ENCODE measurements at places on chromosomes 11 and 22. TPM values are rescaled to one million over a fixed set of nuclear protein-coding genes. Genes with fewer than 3 reads are reported as not detected.

Gene MRGPRG
- not detected for total RNA-seq

Gene ELMOD1
- total RNA-seq, result 2.8 TPM

Gene POLR2L
- 138 TPM for total RNA-seq

Gene SCN4B
- 7.2 TPM for total RNA-seq

DNA sequence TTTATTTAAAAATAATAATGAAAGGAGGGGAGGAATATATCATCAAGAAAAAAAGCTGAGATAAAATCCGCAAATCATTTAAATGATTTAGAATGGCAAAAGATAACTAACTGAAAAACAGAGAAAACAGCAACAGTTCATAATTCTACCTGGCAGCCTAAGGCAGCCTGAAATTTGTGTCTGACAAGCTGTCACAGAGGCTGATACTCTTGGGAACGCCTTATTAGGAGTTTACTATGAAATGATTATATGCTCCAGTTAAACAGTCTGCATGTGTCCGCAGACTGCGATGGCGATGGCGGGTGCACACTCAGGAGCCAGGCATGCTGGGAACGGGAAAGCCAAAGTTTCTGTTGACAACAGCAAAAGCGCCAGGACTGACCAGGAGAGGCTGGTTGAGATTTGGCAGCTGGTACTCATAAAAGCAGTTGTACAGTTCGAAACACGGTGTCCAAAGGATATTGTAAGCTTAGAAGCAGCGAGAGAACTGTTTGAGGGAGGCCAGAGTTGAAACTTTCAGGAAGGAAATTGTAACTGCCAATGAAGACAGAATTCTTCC is 172.9 kb upstream of the MPPED2 start:
- no peaks in the 10 kb centered on the region for H3K27me3 ChIP-seq
- DNase-seq, result no peak
- no peak overlapping the region for H3K4me3 ChIP-seq
- H3K27ac ChIP-seq, result no peak overlapping the region
- H3K36me3 ChIP-seq, result no peaks in the 10 kb centered on the region

- no peak overlapping the region for H3K4me3 ChIP-seq
- H3K4me1 ChIP-seq, result peaks cover 7% of the 10 kb centered on the region
These were observed 36.0 kb downstream of the KCNQ1 start for GRCh38 chr11:2480874-2481220.

GRCh38 chr11:528166-528814 is 7.1 kb downstream of the HRAS start:
- H3K27ac ChIP-seq, result no peak overlapping the region
- peaks cover 22% of the 10 kb centered on the region for H3K36me3 ChIP-seq
- peak; percentile 56 for DNase-seq
- no peaks in the 10 kb centered on the region for H3K27me3 ChIP-seq
- H3K4me3 ChIP-seq, result no peak overlapping the region
- no peaks in the 10 kb centered on the region for H3K4me1 ChIP-seq

DNA sequence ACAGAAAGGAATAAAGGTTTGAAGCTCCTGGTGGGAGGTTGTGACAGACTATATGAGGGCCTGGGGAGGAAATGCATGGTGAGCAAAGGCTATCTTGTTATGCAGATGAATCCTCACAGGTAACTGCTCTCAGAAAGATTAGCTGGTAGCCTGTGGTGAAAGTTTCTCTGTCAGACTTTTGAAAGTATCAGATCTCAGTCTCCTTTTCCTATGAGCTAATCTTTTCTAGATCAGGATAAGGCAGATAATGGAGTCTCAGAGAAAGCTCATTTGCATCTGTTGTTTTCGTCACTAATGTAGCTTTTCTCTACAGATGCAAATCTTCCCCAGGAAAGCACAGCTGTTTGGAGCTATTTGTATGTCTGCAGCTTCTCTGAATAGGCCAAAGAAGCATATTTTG is 21.0 kb upstream of the OR6X1 start:
- no peak overlapping the region for H3K4me3 ChIP-seq
- no peaks in the 10 kb centered on the region for H3K4me1 ChIP-seq
- no peak for DNase-seq
- H3K27ac ChIP-seq, result no peak overlapping the region
- no peaks in the 10 kb centered on the region for H3K27me3 ChIP-seq

- no peak overlapping the region for H3K4me3 ChIP-seq
- no peaks in the 10 kb centered on the region for H3K36me3 ChIP-seq
- H3K27me3 ChIP-seq, result peaks cover 72% of the 10 kb centered on the region
- H3K4me1 ChIP-seq, result peaks cover 22% of the 10 kb centered on the region
- H3K27ac ChIP-seq, result no peak overlapping the region
- no peak for DNase-seq
These were observed 396 bp upstream of the ROBO3 start for GRCh38 chr11:124864892-124865180.

DNA sequence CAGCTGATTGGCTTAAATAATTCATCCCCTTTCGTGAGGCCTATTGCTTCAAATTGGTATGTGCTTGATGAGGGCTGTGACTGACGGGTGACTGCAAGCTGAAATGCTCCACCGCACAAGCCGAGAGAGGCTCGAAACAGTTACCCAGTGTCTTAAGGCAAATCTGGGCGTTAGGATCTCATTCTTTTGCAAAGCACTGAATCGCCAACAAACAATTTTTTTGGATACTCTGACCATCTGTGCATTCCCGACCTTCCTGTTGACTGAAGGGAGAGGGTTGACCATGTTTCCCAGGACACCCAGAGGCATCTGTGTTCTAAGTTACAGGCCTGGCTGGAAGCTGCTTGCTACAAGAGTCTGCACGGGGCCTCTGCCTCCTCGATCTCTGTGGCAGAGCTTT is 32.1 kb downstream of the CACNG2 start:
- no peaks in the 10 kb centered on the region for H3K4me1 ChIP-seq
- H3K4me3 ChIP-seq, result no peak overlapping the region
- H3K36me3 ChIP-seq, result no peaks in the 10 kb centered on the region
- no peak overlapping the region for H3K27ac ChIP-seq
- no peak for DNase-seq
- H3K27me3 ChIP-seq, result peaks cover 28% of the 10 kb centered on the region

DNA sequence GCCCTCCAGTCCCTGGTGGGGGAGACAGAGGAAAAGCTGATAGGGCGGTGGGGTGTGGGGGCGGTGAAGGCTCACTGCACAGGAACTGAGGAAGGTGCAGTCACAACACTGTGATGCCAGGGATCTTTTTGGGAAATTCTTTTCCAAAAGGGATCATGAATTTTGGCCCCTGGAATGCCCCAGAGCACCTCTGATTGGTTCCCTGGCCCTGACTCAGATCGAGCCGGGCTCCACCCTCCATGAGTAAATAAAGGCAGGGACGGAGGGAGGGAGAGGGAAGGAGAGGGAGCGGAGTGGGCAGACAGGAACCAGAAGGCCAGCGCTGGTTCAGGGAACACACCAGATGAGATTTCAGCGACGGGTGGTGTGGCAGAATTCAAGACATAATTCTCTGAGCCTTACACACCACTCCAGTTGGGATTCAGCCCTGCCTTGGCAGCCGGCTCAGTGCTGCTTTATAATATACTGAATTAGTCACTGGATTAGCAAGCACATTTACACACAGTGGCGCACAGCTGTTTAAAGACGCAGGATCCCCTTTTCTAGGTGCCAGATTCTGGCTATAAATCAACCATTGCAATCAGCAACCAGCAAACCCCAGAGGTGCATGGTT is 80.3 kb downstream of the ETS1 start:
- no peaks in the 10 kb centered on the region for H3K27me3 ChIP-seq
- H3K36me3 ChIP-seq, result peaks cover 6% of the 10 kb centered on the region
- DNase-seq, result peak; percentile 76

DNA sequence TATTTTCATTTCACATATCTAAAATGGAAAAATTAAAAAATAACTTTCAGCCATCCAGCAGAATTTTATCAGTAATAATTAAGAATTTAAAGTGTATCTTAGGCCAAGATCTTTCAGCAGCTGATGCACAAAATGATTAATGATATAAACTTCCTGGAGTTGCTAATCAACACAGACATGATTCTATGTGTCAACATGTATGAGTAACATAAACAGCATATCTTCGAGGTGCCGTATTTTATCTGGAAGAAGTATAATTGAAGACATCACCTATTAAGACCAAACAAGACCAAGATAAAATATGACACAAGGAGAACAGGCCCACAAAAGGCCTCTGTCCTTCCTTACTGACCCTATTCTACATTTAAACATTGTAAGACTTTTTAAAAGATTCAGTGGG is 45.2 kb downstream of the SLC5A12 start:
- H3K27ac ChIP-seq, result no peak overlapping the region
- H3K4me3 ChIP-seq, result no peak overlapping the region
- no peaks in the 10 kb centered on the region for H3K27me3 ChIP-seq
- no peak for DNase-seq
- H3K36me3 ChIP-seq, result no peaks in the 10 kb centered on the region

DNA sequence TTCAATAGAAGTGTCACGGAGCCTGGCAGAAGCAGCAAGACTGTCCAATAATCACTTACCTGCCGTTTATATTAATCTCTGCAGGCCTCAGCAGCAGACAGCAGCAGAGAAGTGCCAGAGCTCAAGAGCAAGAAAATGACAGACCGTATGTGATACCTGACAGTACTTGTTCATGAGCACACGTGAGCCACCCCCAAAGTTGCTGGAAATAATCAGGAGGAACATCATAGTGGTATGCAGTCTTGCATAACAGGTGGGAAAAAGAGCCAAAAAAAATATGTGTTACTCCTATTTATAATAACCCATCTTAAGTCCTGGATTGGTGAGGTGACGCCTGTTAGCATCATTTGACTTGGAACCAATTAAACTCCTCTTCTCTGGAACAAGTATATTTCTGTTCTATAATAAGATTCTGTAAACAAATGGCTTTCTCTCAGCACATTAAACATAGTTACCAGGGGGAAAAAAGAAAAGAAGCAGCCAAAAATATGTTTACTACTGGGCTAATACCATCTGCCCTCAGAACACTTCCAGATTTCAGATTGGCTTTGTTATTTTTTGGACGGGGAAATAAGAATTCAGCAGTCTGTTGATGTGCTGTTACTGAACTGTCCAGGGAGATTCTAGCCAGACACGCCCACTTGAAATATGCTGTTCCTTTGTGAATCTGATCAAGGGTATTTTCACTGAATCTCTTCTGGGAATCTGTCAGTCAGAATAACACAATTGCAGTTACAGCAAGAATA is 7.9 kb upstream of the SLN start:
- no peaks in the 10 kb centered on the region for H3K4me1 ChIP-seq
- no peak overlapping the region for H3K27ac ChIP-seq
- no peak overlapping the region for H3K4me3 ChIP-seq
- DNase-seq, result no peak

DNA sequence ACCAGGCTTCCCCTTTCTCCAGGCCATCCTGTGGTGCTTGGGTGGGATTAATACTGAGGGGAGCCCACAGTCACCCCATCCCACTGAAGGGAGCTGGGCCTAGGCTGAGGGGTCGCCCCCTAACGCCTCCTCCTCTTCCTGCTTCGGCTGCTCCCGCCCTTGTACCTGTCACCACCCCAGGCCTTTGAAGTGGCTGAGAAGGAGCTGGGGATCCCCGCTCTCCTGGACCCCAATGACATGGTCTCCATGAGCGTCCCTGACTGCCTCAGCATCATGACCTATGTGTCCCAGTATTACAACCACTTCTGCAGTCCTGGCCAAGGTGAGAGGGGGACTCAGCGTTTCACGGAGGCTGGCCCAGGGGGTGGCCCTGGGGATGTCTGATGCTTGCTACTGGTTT is 6.1 kb downstream of the MICALL1 start:
- H3K36me3 ChIP-seq, result peaks cover 6% of the 10 kb centered on the region
- no peaks in the 10 kb centered on the region for H3K27me3 ChIP-seq
- DNase-seq, result no peak

- H3K27me3 ChIP-seq, result no peaks in the 10 kb centered on the region
- peaks cover 21% of the 10 kb centered on the region for H3K4me1 ChIP-seq
- DNase-seq, result peak; percentile 68
- peak overlapping the region; percentile 86 for H3K27ac ChIP-seq
- peaks cover 11% of the 10 kb centered on the region for H3K36me3 ChIP-seq
These were observed 705 bp downstream of the FZD4 start for GRCh38 chr11:86954269-86955110.

Data from upper lobe of right lung (tissue), 1 donor.